NCI-H187 (cell line): ENCODE measurements at places on chromosomes 11 and 22.
A peak's percentile ranks its signal among the peaks of the same experiment; 100 is the strongest.

GRCh38 chr11:10659339-10660216, 34.0 kb downstream of the IRAG1 start:
- no peak for DNase-seq

- DNase-seq: no peak
Measured at GRCh38 chr11:97229936-97230335, 840.1 kb downstream of the JRKL start.

- DNase-seq: peak; percentile 9
Measured at GRCh38 chr22:36546092-36546804, 17.3 kb upstream of the EIF3D start.

DNA sequence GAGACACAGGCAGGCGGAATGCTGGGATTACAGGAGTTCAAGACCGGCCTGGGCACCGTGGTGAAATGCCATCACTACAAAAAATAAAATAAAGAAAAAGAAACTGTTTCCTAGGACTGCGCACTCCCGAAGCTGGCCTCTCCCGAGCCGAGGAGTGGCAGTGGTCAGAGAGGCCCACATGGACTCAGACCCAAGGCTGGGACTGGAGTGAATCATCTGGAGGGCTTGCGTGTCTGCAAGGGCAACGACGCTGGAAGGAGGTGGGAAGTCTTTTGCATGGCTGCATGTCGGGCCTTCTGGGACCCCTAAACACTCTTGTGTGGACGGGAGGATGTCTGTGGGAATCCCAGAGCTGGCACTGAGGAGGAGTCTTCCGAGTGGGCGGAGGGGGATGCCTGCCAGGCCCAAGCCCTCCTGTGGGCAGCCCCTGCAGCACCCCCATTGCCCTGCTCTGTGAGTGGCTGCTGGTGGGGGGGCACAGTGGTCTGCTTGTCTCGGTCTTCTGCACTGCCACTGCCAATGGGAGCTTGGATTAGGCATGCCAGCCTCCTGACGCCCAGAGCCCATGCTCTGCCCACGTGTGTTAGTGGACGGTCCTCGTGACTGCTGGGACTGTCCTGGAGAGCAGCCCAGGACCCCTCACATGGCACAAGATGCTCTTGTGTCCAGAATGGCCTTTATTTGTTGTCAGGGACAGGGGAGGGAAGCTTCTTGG, 1.8 kb upstream of the AP2A2 start:
- DNase-seq: no peak

- no peak for DNase-seq
Measured at GRCh38 chr11:56968524-56968923, 20.2 kb upstream of the OR5AK2 start.

DNA sequence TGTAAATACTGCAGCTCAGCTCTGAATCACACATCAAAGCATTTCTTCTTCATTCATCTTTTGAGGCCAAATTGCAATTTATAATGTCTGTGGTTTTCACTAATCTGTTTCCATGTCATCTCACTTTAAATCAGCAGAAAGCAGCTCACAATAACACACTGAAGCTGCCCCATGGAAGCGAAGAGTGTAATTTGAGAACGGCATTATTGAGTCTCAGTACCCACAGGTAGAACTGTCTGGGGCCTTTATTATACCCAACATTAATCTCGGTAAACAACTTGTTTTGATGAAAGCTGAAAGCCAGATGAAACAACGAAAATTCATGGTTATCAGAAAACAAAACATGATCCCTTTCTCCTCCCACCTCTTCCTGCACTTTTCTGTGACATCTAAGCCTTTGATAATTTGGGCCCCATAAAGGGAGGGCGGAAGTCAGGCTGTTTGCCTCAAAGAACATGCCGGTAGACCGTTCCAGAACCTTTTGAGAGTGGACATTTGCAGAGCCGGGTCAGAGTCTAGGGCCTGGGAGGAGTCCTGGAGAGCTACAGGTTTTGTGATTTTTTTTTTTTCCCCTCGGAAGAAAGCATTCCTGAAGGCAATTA, 68.2 kb upstream of the SESN3 start:
- no peak for DNase-seq

- no peak for DNase-seq
Measured at GRCh38 chr11:128906185-128907050, 15.3 kb downstream of the KCNJ5 start.

DNA sequence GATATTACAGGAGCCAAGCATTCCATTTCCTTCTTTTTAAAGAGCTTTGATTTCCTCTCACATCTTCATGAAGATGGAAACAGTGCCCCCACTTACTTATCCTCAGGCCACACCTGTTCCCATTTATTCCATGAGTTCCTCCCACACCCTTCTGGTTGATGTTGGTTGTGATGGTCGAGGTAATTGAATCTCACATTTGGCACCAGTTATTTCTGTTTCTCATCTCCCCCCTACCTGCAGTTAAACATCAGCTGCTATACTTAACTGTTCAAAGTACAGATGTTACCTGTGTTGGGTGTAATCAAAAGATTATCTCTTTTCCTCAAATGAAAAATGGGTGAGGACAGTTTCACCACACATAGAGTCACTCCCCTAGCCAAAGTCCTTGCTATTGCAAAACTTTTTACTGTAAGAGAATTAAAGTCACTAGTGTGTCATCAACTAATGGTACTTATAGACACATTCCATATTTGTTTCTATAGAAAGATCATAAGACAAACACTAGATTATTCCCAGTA, 1.9 kb downstream of the TMEM45B start:
- no peak for DNase-seq

- DNase-seq: no peak
Measured at GRCh38 chr11:107446822-107447431, 10.7 kb downstream of the CWF19L2 start.

DNA sequence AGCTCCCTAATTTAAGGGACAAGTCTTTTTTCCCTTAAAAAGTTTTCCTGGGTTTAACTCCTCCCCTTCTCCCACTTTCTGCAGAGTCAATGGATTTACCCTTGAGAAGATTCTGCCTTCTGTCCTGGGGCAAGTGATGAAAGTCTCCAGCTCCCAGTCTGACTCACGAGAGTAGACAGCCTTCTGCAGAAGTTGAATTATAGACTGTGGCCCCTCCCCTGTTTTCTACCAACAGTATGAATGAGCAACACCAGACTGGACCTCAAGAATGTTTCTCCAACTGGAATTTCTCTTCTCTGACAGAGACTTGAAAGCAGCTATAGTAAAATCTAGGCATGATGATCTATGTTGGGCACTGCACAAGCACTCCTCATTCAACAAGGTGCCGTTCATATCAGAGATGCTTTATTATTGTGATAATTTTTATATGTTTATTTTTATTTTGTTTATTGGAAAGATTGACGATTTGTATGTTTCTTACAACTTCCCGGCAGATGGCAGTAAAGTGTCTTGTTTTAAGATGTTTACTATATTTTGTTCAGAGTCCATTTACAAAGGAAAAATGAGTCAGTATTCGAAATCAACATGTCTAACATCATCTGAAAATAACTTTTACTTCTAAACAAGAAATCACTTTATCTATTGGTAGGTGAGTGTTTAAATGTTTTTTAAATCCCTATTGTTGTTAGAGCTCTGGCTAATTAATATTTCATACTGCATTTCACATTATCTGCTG, 56.6 kb downstream of the LMO2 start:
- no peak for DNase-seq

DNA sequence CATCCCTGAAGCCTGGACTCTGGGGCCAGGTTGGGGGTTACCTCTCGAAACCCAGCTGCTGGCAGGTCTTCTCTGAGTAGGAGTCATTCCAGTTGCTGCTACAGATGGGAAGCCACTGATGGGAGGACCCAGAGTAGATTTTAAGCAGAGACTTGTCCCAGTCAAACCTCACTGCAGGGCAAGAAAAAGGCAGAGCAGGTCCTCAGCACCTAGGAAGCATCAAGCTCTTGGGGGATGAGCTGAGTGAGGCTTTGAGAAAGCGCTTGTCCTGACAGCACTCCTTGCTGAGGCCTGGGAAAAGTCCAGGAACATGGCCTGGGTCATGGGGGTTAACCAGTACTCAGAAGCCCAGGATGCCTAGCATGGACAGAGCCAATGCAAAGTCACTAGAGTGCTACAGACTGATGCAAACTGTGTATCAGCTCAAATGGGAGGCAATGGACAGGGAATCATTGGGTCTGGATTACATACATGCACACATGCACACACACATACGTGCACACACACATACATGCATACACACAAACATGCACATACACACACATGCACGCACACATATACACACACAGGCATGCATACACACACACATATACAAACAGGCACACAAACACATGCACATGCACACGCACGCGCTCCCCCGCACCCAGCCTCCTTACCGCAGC, 15.3 kb downstream of the TMPRSS13 start:
- DNase-seq: no peak

DNA sequence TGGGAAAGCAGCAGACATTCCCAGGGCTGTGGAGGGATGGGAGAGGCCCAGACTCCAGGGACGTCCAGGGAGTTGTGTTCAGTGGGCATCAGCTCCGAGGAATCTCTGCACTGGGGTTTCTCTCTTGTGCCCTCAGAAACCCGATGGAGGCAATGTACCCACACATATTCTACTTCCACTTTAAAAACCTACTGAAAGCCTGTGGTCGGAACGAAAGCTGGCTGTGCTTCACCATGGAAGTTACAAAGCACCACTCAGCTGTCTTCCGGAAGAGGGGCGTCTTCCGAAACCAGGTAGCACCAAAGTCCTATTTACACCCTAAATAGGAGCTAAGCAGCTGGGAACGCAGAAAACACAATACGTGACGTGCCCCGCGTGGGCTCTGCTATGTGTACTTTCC, 8.3 kb downstream of the APOBEC3D start:
- no peak for DNase-seq

GRCh38 chr22:25627271-25627852, 62.9 kb downstream of the GRK3 start:
- DNase-seq: no peak

GRCh38 chr11:72637926-72638325, 36.3 kb downstream of the PDE2A start:
- DNase-seq: no peak

DNA sequence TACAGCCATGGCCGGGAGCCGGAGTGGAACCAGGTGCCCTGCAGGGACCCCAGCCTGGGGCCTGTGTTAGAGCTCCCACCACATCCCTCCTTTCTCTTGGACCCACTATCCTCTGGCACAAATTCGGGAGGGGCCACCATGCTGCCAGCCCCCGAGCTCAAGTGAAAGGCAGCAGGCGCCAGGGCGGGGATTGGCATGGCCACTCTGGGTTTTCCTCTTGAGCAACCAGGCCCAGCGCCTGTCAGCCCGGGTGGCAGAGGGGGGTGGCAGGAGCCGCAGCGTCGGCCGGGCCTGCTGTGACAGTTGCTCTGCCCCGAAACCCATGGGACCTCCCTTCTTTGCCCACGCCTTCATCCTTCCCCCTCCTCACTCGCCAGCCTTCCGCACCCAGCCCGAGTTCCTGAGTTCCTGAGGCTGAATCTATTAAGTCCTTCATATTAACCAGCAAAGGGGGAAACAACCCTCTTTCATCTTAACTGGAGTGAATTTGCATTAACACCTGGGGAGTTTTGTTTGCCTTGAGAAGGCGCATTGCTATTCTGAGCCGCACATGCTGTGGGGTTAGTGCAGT, 16.8 kb upstream of the CABP7 start:
- DNase-seq: no peak

DNA sequence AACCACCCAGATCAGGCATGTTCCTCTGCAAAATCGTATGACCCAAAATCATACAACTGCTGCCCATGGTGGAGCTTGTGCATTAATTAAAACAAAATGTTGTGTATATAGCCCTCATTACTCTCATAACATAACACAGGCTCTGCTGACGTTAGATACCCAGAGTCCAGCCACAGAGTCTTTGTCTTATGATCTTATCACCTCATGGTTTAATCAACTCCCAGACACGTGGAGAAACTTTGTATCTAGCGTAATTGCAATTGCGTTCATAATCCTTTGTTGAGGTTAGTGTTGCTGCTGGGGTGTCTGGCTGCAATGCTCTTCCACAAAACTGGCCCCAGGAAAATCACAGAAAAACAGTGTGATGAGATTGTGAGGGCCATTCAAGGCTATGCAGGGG, 5.0 kb upstream of the APOL1 start:
- DNase-seq: no peak

GRCh38 chr11:68839911-68840641, 1.6 kb downstream of the CPT1A start:
- no peak for DNase-seq

- no peak for DNase-seq
Measured at GRCh38 chr22:36659762-36660509, 43.6 kb downstream of the CACNG2 start.

DNA sequence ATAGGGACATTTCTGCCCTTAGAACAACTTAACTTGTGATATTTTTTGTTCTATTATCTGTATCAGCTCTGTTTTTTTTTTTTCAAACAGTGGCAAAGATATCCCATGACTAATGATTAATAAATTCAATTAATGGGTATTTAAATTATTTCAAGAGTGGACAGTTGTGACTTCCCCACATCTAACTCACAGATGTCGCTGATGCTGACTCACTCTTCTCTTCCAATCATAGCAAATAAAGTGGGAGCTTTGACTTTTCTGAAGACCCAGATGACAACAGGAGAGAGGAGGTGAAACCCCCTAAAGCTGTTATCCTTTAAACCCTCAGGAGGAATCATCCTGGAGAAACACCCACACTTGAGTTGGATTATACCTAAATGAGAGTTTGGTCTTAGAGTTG, 27.1 kb downstream of the GGTLC2 start:
- DNase-seq: no peak

GRCh38 chr11:9759519-9760192, 95.8 kb downstream of the SWAP70 start:
- no peak for DNase-seq

DNA sequence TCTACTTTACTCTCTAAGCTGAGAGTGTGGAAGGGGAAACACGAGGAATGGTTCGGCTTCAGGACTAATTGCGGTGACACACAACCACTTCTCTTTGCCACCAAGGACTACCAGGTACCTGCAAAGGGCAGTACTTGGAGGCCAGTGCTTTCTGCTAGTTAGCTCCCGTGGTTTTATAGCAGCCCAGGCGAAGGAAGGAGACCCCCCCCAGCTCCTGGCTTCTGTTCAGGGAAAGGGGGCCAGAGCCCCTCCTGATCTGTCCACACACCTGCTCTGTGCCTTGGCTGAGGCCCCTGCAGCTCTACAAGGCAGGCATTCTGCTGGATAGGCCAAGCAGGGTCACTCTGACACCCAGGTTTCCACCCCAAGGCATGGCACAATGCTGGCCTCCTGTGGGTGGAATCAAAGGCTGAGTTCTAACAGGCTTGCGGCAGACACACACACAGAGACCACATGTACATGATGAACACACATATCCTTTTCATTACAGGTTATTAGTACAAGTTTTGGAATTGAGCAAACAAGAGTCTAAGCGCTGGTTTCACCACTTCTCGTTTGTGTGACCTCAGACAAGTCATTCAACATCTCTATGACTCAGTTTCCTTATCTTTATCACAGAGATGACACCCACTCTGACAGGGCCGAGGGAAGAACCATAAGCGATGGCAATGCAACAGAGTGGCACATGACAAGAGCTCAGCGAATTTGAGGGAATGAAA, 7.5 kb downstream of the SERPIND1 start:
- DNase-seq: no peak

GRCh38 chr11:16831316-16832192, 93.1 kb downstream of the C11orf58 start:
- DNase-seq: no peak
